Karpas-422 (cell line): ENCODE measurements at places on chromosomes 2 and 18. TPM values are rescaled to one million over a fixed set of nuclear protein-coding genes. Genes with fewer than 3 reads are reported as not detected.

The KLHL29 gene
- 3.2 and 3.8 TPM in 2 replicates for total RNA-seq

The DSG1 gene
- total RNA-seq: 16.2 and 20.7 TPM in 2 replicates

The GRB14 gene
- total RNA-seq: not detected in 2 replicates

The CTNNA2 gene
- total RNA-seq: not detected in 2 replicates

The INSIG2 gene
- 17.8 and 37.6 TPM in 2 replicates for total RNA-seq

The SLC4A5 gene
- 0.65 and 3.2 TPM in 2 replicates for total RNA-seq

The C18orf32 gene
- 21.0 and 24.9 TPM in 2 replicates for total RNA-seq

The WDR54 gene
- total RNA-seq: 130 and 239 TPM in 2 replicates

The FKBP1B gene
- 0.71 and 3.6 TPM in 2 replicates for total RNA-seq

The ST6GAL2 gene
- 0.47 and 0.82 TPM in 2 replicates for total RNA-seq

- no peak overlapping the region for H3K4me3 ChIP-seq
- no peaks in the 10 kb centered on the region; the same call in 1 of the 2 replicates for H3K27me3 ChIP-seq
- H3K4me1 ChIP-seq: no peaks in the 10 kb centered on the region
- no peaks in the 10 kb centered on the region for H3K36me3 ChIP-seq
- no peak overlapping the region for H3K27ac ChIP-seq
Measured at GRCh38 chr2:98099939-98100743, 13.2 kb downstream of the VWA3B start.

GRCh38 chr2:133509777-133510176, 58.5 kb downstream of the NCKAP5 start:
- no peak for DNase-seq
- H3K36me3 ChIP-seq: no peaks in the 10 kb centered on the region
- H3K27me3 ChIP-seq: no peaks in the 10 kb centered on the region
- no peaks in the 10 kb centered on the region for H3K4me1 ChIP-seq
- no peak overlapping the region for H3K27ac ChIP-seq

GRCh38 chr2:168798076-168798887, 4.2 kb upstream of the NOSTRIN start:
- no peak overlapping the region for H3K27ac ChIP-seq
- DNase-seq: no peak
- H3K4me3 ChIP-seq: no peak overlapping the region
- H3K36me3 ChIP-seq: no peaks in the 10 kb centered on the region
- H3K4me1 ChIP-seq: no peaks in the 10 kb centered on the region
- no peaks in the 10 kb centered on the region for H3K27me3 ChIP-seq

GRCh38 chr2:138536302-138536701, 34.7 kb downstream of the SPOPL start:
- peaks cover 30% of the 10 kb centered on the region for H3K4me1 ChIP-seq
- no peaks in the 10 kb centered on the region for H3K27me3 ChIP-seq
- no peak overlapping the region for H3K4me3 ChIP-seq
- H3K36me3 ChIP-seq: peaks cover 36% of the 10 kb centered on the region
- DNase-seq: peak; percentile 54

DNA sequence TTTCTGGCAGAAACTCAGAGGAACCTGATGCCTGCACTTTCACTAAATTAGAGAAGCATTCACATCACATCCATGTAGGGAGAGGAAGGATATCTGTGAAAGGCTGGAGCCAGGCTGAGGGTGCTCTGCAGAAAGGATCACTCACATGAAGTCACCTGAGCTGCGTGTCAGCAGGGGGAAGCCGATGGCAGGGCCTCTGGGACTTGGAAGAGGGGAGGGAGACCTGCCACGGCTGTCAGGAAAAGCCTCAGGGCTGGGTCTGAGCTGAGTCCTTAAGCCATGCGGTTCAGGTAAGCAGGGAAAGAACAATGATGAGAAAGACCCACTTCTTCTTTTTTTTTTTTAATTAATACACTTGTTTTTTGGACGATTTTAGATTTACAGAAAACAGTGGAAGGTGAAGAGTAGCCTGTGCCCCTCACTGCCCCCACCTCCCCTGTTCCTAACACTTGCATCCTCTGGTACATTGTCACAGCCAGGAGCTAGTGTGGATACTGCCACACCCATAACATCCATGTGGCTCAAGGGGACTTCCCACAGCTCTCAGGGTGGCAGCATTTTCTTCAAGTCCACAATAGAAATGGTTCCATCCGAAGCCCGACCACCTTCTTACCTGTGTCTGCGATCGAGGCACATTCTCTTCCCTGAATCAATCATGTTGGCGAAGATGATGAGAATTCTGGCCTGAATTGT, 156.5 kb upstream of the TPO start:
- H3K4me3 ChIP-seq: no peak overlapping the region
- DNase-seq: no peak
- no peaks in the 10 kb centered on the region for H3K4me1 ChIP-seq
- H3K36me3 ChIP-seq: no peaks in the 10 kb centered on the region

GRCh38 chr2:241041589-241042158, 43.3 kb downstream of the SNED1 start:
- peak overlapping the region; percentile 19 for H3K4me3 ChIP-seq
- peak; percentile 71 for DNase-seq
- H3K36me3 ChIP-seq: no peaks in the 10 kb centered on the region
- peaks cover 2% of the 10 kb centered on the region; the same call in 1 of the 2 replicates for H3K27me3 ChIP-seq
- peaks cover 76% of the 10 kb centered on the region for H3K4me1 ChIP-seq

GRCh38 chr2:50727636-50728339, 304.1 kb downstream of the NRXN1 start:
- no peak overlapping the region for H3K27ac ChIP-seq
- H3K4me1 ChIP-seq: peaks cover 12% of the 10 kb centered on the region
- no peaks in the 10 kb centered on the region for H3K27me3 ChIP-seq
- no peak overlapping the region for H3K4me3 ChIP-seq

DNA sequence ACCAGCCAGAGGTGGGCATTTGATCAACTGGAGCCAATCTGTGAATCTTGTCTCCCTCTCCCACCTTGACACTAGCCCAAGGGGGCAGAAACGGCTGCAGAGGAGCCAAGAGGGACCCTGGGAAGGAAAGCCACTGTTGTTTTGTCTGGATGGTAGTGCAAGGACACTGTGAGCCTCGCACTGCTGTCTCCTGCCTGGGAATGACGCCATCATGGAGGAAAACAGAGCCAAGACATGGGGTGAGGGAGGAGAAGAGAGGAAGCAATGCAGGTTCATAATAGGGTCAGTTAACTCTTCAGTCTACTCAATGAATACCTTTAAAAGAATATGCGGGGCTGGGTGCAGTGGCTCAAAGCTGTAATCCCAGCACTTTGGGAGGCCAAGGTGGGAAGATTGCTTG, 231.1 kb upstream of the AGAP1 start:
- no peaks in the 10 kb centered on the region for H3K4me1 ChIP-seq
- H3K4me3 ChIP-seq: no peak overlapping the region
- DNase-seq: no peak
- no peak overlapping the region for H3K27ac ChIP-seq
- H3K27me3 ChIP-seq: no peaks in the 10 kb centered on the region

GRCh38 chr2:193806088-193806774, 1611.5 kb upstream of the TMEFF2 start:
- H3K27ac ChIP-seq: no peak overlapping the region
- no peak overlapping the region for H3K4me3 ChIP-seq
- no peaks in the 10 kb centered on the region for H3K27me3 ChIP-seq
- no peak for DNase-seq

- no peaks in the 10 kb centered on the region for H3K27me3 ChIP-seq
- no peak overlapping the region for H3K4me3 ChIP-seq
- peak; percentile 56 for DNase-seq
- H3K36me3 ChIP-seq: no peaks in the 10 kb centered on the region
- no peak overlapping the region for H3K27ac ChIP-seq
- peaks cover 6% of the 10 kb centered on the region for H3K4me1 ChIP-seq
Measured at GRCh38 chr2:99725820-99726219, 236.0 kb upstream of the REV1 start.

DNA sequence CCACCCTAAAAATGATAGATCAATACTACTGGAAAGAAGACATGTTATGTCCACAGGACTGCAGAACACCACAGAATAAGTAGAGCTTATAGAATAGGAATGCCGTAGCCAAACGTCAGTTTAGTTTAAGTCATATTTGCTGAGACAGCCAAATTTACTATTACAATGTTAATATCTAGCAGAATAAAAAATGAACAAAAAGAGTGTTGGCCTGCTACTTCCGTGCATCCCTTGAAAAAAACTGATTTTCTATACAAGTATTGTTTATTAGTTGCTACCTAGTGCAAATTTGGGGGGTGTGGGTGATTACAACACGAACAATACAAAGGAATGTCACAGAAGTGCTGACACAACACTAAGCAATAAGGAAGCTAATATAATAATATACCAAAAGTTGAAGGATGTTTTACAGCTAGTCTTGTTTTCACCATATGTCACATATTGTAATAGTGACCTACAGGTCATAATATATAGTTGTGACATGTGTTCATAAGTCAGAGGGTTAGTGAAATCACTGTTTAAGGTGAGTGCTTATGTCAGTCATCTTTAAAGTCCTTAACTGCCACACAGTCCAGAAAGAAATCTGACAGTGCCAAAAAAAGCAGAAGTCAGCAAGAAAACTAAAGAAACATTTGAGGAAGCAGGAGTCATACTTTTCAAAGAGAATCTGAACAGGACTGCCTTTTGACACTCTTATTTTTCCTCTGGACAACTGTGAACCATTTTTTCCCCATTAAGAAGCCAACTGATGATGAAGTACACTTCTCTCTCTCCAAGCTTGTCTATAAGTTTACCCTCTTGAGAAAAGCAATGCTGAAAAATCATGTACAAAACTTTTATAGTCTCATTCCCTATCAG, 376.4 kb downstream of the ZEB2 start:
- peak overlapping the region; percentile 60 for H3K27ac ChIP-seq
- H3K4me1 ChIP-seq: peaks cover 12% of the 10 kb centered on the region
- no peaks in the 10 kb centered on the region for H3K27me3 ChIP-seq
- H3K36me3 ChIP-seq: no peaks in the 10 kb centered on the region
- peak; percentile 57 for DNase-seq

DNA sequence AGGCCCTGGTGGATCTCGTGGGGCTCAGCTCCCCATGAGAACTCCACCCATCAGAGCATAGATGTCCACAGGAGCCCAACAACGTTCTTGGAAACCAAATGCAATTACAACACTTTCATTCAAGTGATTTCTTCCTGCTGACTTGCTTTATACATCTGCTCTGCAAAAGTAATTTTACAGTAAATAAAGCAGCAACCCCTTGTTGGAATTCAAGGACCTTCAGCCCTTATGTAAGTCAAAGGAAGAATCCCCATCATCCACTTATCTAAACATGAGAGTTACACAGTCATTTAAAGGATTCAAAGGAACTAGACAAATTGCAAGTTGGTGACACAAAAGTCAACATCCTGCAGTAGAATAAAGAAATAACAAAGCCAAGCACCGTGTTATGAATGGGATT, 17.1 kb upstream of the ANTXR1 start:
- no peaks in the 10 kb centered on the region for H3K36me3 ChIP-seq
- H3K4me1 ChIP-seq: peaks cover 3% of the 10 kb centered on the region; the same call in 1 of the 2 replicates
- no peaks in the 10 kb centered on the region; the same call in 1 of the 2 replicates for H3K27me3 ChIP-seq
- no peak overlapping the region for H3K4me3 ChIP-seq

DNA sequence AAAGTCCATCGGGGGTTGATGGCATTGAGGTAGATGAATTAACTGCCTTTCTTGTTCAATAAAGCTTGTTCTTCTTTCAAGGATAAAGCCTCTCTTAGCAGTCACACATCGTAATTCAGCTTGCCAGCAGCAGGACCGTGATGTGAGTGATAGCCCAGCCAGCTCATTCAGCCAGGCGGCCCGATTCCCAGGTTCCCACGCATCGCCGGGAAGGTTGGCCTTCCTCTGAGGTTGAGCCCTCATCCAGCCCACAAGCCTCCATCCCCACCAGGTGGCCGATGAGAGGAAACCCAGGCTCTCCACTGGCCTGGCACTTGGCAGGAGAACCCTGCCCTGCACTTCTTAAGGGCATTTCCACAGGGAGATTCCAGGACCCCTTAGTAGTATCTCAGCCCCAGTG, 4.7 kb downstream of the AGAP1 start:
- no peak overlapping the region for H3K27ac ChIP-seq
- H3K4me3 ChIP-seq: no peak overlapping the region
- no peaks in the 10 kb centered on the region for H3K4me1 ChIP-seq
- H3K27me3 ChIP-seq: no peaks in the 10 kb centered on the region

DNA sequence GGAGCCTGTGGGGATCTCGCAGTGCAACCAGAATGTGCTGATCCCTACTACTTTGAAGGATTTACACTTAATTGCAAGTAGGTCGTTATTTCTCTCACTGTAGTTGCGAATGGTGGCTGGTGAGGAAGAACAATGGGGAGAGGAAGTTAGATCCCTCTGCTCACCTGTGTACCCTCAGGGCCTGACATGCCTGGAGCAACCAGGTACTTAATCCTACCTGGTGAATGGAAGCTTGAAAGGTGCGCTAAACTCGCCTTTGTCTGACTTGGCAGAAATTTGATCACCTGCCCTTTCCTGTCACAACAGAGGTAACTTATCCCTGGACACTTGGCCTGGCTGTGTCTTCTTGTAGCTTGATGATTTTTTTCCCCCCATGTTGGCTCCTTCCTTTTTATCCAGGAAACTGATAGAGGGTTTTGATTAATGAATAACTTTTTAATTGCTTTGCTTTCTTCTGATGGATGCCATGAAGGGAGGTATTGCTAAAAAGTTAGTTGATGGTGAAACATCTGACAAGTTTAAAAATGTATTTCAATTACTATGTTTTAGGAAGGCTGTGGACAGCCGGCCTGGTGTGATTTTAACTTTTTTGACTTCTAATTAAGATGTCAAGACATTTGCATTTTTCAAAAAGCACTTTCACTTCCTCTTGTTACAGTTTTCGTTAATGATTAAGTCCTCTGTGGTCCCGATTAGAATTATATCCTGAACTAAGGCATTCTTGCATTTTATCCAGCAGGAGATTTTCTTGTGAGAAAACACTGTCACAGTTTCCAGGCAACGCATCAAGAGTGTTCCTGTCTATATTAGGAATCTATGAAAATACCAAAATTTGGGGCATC, 9.2 kb downstream of the SGPP2 start:
- no peaks in the 10 kb centered on the region for H3K27me3 ChIP-seq
- H3K36me3 ChIP-seq: no peaks in the 10 kb centered on the region
- no peak overlapping the region for H3K27ac ChIP-seq
- peak overlapping the region; percentile 3; the same call in 1 of the 2 replicates for H3K4me3 ChIP-seq
- H3K4me1 ChIP-seq: peaks cover 16% of the 10 kb centered on the region

DNA sequence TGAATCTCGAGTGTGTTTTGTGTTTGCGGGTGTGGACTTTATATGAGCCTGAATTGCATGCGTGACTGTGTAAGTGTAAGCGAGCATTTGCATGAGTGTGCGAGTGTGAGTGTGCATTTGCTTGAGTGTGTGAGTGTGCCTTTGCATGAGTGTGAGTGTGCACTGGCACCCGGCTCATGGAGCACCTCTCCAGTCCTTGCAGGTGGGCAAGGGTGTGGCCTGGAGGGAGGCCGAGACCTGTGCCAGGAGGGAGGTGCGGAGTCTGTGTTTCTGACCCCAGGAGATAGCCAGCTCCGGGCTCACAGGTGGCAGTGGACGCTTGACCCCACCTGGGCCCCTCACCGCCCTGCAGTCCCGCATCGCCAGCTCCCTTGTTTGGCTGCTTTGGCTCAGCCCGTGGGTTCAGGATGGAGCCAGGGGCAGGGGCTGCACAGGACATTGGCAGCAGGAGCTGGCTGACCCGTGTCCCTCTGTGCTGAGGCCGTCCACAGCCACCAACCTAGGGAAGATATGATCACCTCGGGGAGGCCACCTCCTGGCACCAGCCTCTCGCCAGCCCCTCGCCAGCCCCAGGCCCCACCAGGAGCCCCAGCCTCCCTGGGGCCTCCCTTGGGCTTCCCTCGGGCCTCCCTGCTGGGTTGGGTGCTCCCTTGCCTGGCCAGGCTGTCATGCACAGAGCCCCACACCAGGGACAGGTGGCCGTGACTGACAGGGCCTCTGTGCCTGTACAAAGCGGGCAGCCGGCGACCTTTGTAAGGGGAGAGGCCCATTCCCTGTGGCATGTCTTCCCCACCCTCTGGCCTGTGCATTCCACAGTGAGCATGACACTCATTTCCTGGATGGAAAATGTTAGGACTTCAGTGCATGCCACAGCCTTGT, 81.6 kb downstream of the PTGR3 start:
- DNase-seq: no peak
- H3K4me3 ChIP-seq: no peak overlapping the region
- H3K4me1 ChIP-seq: no peaks in the 10 kb centered on the region
- no peak overlapping the region for H3K27ac ChIP-seq
- H3K36me3 ChIP-seq: no peaks in the 10 kb centered on the region
